Right ventricle myocardium inferior (tissue), 1 donor: ENCODE measurements at places on chromosomes 6 and 20. TPM values are rescaled to one million over a fixed set of nuclear protein-coding genes. Genes with fewer than 3 reads are reported as not detected.

DNA sequence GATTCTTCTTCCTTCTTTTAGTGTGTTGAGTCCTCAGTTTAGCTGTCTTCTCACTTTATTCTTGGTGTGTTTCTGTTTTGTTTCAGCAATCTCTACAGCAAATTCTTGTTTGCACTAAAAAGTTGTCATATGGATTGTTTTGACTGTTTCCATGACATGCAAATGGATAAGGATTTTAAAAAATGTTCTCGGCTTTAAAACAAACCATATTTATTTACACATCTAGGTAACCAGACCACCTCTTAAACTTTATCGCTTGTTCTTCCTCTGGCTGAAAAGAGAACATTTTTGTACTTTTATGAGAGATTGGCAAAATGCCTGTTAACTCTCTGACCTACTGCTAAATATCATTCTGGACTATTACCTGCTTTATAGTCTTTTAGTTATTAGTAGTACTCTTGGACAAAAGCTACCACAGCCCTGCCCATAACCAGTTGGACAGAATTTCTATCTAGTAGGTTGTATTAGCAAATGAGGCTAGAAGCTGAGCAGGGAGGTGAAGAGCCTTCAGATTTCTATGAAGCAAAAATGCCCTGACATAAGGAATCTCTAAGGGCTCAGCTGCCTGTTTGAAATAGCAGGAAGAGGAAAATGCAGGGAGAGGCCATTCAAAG is 268.3 kb downstream of the CD109 start:
- no peak for DNase-seq

Gene MAP7
- 3.2 TPM for total RNA-seq

DNA sequence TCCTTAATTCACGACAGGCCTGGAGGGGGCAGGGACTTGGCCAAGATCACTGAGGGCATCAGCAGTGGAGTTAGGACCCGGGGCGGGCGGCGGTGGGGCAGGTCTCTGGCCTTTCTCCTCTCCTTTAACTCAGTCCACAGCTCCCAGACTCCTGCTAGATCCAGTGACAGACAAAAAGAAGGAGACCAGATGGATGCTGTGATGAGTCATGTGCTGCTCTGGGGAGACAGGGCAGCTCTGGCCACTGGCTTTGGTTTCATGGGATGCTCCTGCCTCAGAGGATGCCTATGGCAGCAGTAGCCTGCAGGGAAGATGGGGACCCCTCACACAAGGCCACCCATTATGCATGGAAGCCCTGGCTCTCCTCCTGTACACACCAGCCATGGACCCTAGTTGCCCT is 20.5 kb downstream of the EPB41L1 start:
- DNase-seq = no peak

Gene ULBP2
- 1.3 TPM for total RNA-seq

GRCh38 chr6:1810880-1811279 is 201.2 kb downstream of the FOXC1 start:
- no peak for DNase-seq

Gene SAMHD1
- 52.2 TPM for total RNA-seq

Gene THBS2
- total RNA-seq = 10.6 TPM

- no peak for DNase-seq
Observed at GRCh38 chr20:6238421-6238820, 115.6 kb upstream of the FERMT1 start.

Gene TMEM200A
- not detected for total RNA-seq
